ENCODE measurements at places on chromosomes 1 and 21.

DNA sequence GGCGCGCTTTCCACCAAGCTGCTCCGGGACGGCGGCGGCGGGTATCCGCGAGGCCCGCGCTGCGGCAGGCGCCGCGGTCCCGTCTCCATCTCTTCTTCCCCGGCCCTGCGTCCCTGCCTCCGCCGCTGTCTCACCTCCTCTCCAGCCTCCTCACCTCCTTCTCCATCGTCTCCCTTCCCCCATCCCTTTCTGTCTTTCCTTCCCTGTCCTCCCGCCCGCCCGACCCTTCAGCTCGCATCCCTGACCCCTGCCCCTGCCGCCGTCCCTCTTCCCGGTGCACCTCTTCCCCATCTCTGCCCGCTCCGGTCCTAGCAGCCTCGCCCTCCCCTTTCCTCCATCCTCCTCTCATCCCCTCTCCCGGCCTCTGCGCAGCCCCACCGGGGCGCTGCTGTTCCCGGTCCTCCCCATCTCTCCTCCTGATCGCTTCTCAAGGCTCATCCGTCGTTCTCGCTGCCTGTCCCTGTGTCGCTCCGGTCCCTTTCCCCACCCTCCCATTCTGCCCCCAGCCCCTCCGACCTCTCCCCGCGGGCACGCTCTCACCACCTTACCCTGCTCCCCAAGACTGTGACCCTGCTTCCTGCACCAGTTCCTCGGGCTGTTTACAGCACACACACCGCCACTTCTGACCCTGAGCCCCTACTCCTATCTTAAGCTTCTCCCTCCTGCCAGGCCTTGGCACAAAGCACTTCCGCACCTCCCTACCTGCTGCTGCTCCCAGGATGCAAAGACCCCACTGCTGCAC, 760 bp upstream of the NPHP4 start:
- DNase-seq, result peak; percentile 69

DNA sequence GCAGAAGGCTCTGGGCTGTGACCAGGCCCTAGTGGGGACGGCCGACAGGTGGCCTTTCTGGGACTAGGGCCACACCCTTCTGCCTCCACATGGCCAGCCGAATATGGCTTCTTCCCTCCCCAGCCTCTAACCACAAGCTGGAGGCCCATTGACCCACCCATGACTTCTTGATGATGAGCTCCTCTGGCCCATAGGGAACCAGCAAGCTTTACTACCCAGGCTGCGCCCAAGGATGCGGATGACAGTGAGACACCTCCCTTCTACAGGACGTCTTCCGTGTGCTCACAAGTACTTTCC, 41.0 kb downstream of the LDLRAD2 start:
- DNase-seq, result no peak

DNA sequence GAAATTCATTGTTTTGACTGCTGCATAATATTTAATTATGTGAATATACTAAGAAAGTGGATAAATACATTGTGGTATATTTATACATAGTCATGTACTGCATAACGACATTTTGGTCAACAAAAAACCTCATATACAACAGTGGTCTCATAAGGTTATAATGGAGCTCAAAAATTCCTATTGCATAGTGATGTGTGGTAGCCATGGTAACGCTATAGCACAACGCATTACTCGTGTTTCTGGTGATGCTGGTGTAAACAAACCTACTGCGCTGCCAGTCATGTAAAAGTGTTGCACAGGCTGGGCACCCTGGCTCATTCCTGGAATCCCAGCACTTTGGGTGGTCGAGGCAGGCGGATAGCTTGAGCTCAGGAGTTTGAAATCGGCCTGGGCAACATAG, 52.6 kb upstream of the NHLH2 start:
- no peak for DNase-seq

- no peak for DNase-seq
Observed at GRCh38 chr1:35324486-35324885, 56.0 kb downstream of the ZMYM4 start.

- no peak for DNase-seq
Observed at GRCh38 chr1:1006305-1007159, 6.6 kb upstream of the HES4 start.

DNA sequence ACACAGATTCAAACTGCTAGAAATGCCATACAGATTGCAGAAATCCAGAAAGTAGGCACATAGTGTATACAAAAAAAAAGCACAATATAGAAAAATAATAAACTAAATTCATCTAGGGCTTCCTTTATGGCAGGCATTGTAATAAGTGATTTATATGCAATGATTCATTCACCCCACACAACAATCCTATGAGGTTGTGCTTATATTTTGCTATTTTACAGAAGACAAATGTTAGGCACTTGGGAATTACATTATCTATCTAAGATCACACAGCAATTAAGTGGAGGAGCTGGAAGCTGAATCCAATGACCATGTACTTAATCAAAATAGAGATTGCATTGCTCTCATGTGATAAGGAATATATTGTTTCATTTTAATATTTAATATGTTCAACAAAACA, 225.7 kb upstream of the KCNK2 start:
- DNase-seq, result no peak

- peak; percentile 67 for DNase-seq
Observed at GRCh38 chr1:239951511-239952140, 140.1 kb upstream of the FMN2 start.

GRCh38 chr1:55053265-55053954, 14.1 kb downstream of the PCSK9 start:
- DNase-seq, result no peak

DNA sequence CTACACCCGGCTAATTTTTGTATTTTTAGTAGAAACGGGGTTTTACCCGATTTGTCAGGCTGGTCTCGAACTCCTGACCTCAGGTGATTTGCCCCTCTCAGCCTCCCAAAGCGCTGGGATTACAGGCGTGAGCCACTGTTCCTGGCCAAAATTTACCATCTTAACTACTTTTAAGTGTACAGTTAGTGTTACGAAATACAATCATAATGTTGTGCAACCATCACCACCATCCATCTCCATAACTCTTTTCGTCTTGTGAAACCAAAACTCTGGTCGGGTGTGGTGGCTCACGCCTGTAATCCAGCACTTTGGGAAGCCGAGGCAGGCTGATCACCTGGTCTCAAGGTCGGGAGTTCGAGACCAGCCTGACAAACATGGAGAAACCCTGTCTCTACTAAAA, 14.1 kb upstream of the ZBTB40 start:
- DNase-seq, result no peak

DNA sequence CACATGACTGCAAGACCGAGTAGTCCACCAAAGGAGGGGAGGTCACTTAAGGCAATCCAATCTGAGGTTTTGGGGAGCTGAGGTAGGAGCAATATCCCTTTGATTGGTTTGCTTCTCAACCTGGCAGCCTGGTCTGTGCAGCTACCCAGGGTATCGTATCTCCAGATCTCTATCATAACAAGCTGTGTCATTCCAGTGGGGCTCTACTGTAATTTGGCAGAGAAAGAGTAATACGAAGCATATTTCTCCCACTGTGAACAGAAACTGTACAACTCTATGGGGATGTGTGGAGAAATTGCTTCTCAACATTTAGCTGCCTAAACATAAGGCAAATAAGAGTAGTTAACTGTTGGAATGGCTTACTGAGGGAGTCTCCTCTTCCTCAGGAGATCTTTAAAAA, 20.6 kb downstream of the CD101 start:
- DNase-seq, result no peak

DNA sequence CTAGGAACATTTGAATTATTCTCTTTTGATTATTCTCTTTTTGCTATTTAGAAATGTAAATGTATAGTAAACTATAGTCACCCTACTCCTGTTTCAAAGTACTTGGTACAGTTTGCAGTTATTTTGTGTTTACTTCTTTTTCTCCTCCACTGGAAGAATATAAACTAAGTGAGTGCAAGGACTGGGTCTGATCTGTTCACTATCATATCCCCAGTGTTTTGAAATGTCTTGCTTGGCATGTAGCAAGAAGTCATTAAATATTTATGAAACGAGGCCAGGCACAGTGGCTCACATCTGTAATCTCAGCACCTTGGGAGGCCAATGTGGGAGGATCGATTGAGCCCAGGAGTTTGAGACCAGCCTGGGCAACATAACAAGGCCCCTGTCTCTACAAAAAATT, 35.8 kb upstream of the PODN start:
- DNase-seq, result no peak

- peak; percentile 68 for DNase-seq
Observed at GRCh38 chr1:236064674-236065508, at the start of gene NID1. NID1 (minus strand) TSS chr1:236065090; CDS start chr1:236065079, 11 bp downstream.

- no peak for DNase-seq
Observed at GRCh38 chr1:211697356-211697755, 21.9 kb upstream of the NEK2 start.

GRCh38 chr1:51642739-51643142, 25.8 kb downstream of the OSBPL9 start:
- no peak for DNase-seq

- no peak for DNase-seq
Observed at GRCh38 chr1:186079084-186079684, 295.9 kb downstream of the TPR start.

DNA sequence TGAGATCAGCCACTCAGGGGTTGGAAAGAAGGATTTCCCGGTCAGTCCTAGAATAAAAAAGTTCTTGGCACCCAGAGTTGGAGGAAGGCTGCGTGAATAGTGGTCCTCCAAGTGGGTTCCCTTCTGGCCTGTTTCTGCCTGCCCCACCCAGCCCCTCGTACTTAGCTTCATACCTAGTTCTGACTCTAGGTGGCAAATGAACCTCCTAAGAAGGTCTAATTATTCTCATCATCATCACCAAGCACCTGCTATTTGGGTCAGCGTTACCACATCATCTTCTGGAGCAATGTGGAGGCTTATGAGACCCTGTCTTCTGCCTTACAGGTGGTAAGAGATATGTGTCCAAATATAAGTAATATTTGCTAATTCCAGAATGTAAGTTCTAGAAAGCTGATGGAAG, 35.9 kb upstream of the NFASC start:
- DNase-seq, result no peak

DNA sequence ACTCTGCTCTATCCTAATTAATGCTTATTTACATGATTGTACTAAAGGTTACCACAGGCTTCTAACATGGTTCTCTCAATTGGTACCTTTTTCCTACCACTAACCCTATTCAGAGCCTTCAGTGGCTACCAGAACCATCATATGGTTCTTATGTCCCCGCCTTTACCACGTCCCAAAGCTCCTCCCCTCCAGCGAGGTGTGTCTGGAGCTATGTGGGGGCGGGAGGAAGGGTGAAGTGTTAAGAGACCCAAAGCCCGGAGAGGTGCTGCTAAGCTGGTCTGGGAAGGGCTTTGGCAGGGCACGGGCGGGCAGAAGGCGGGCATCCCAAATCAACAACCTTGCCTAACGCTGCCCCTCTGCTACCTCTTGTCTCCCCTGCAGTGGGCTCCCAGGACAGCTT, 10.0 kb downstream of the SPATA46 start:
- no peak for DNase-seq
